ENCODE measurements at places on chromosomes 12 and 14.

DNA sequence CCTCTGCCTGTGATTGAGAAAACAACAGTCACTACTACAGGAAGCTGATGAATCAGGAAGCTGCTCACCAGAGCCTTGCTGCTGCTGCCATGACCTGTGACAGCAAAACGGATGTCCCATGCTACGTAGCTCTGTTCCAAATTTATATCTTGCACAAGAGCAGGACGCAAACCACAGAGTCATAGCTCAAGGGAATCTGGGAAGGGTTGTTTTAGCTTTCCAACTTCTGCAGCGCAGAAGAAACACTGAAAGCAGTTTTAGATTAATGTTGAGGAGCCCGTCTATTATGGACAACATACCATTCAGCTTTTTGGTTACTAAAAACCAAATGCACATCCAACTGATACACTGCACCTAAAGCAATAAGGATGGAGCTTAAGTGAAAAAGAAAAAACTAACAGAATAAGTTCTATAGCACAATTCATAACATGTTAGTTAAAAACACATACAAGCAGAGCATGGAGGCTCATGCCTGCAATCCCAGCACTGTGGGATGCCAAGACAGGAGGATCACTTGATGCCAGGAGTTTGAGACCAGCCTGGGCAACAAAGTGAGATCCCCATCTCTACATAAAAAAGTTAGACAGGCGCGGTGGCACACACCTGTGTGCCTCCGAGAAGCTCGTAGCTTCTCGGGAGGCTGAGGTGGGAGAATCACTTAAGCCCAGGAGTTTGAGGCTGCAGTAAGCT, 1.7 kb upstream of the ANKRD33 start:
- DNase-seq = peak; percentile 55

DNA sequence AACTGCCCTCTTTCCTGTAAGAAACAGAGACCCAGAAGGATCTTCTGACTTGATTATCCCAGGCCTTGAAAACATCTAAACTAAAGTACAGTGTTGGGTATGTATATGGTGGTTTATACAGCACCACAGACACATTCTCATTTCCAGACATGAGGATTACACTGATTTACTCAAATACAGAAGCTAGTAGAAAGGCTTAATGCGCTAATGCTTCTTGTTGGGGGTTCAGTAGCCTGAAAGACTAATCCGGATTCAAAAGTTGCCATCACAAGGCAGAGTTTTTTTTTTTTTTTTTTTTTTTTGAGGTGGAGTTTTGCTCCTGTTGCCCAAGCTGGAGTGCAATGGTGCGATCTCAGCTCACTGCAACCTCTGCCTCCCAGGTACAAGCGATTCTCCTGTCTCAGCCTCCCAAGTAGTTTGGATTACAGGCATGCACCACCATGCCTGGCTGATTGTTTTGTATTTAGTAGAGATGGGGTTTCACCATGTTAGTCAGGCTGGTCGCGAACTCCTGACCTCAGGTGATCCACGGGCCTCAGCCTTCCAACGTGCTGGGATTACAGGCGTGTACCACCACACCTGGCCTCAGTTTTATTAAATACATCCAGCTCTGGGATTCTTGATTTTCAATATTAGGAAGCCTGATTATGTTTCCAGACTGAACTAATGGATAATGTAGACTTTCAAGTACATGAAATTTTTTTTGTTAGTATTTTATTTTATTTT, 46.3 kb upstream of the HECTD1 start:
- DNase-seq = no peak

DNA sequence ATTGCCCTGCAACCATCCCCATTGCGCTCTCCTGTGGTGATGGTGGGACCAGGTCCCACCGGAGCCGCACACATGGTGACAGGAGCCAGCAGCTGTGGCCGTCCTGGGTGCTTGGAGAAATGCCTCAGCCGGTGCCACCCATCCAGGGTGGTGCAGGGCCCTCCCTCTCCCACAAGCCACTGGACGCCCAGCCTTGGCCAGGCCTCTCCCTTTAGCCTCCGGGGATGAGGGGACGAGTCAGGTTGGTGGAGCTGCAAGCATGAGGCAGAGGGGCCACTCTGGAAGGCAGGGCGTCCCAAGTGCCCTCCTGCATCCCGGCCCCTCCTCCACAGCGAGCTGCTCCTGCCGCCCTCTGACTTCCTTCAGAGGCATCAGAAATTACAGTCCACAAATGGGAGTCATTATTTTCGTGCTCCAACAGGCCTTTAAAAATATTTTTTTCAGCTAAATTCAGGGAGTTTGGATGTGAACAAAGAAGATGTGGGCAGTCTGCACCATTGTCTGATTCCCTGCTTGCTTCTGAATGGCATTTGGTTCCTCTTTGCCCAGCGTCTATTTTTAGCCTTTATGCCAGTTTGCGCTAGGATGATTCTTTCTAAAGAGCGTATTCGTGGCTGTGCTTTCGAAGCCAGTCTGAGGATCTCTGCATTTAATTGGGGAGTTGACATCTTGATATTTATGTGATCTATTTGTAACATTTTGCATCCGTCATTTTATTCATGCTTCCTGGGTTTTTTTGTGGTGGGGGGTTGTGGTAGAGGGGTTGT, 189.4 kb downstream of the ADGRD1 start:
- no peak for DNase-seq

DNA sequence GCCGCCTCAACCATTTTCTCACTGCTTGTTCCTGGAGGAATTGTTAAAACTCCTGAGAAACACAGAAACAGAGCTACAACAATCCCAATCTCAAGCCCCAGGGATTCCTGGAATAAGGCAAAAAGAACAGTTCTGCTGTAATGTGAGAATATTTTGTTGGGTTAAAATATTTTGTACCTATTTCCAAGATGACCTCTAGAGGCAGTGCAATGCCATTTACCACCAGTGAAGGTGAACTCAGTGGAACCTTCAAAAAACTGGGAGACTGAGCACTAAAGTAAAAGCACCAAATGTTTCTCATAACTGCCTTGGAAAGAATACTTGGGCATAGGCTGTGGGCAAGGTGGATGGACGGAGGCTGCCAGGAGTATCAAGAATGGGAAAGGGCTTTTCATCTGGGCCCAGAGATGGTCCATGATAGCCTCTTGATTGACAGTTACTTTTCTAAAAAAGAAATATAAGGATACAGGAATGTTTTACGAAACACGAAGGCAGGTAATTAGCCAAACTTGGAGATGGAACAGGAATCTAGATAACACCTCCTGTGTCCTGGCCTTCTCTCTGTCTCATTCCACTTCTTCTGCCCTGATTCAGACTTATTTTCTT, 334.0 kb upstream of the FLRT2 start:
- DNase-seq = no peak

GRCh38 chr14:64509036-64509435, 4.5 kb downstream of the ZBTB1 start:
- no peak for DNase-seq

DNA sequence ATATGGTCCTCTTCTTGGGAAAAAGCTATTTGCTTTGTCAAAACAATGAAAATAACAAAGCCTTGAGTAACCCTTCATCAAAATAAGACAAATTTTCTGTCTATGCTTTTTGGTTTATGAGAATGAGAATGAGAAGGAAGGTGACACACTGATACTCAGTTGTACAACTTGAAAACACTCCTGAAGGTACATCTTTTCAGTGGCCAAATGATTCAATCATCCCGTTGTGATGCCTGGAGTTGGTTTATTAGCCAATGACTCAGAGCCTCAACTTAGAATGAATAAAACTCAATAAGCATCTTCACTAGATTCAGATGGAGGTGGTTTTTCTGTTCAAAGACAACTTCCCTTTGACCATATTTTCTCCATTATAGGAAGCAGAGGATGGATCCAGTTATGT, 7.8 kb upstream of the CALM1 start:
- no peak for DNase-seq

DNA sequence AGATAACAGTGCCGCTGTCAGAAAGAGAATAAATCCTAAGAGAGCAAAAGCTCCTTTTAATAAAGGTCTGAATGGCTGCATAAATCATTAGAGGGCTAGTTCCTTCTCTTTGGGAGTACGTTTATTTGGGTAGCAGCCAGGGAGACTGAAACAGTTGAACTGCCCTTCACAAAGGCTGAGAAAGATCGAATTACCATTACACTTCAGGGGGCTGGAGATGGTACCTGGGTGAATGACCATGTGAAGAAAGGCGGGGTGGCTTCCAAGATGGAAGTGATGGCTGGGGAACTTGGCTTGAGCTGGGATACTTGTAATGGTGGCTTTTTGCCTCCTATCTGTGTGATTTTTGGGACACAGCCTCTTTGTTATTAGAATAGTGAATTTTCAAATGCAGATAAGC, 1.7 kb upstream of the FGD4 start:
- DNase-seq = no peak

- no peak for DNase-seq
These were observed 12.5 kb downstream of the PACS2 start for GRCh38 chr14:105326891-105327694.

GRCh38 chr12:124734224-124734788, 129.4 kb downstream of the SCARB1 start:
- no peak for DNase-seq

- DNase-seq = no peak
These were observed 163.3 kb downstream of the ETV6 start for GRCh38 chr12:11812586-11813437.

GRCh38 chr12:132600048-132601032, 10.0 kb downstream of the LRCOL1 start:
- DNase-seq = peak; percentile 61

GRCh38 chr14:82180139-82180538, 646.5 kb upstream of the SEL1L start:
- DNase-seq = no peak

DNA sequence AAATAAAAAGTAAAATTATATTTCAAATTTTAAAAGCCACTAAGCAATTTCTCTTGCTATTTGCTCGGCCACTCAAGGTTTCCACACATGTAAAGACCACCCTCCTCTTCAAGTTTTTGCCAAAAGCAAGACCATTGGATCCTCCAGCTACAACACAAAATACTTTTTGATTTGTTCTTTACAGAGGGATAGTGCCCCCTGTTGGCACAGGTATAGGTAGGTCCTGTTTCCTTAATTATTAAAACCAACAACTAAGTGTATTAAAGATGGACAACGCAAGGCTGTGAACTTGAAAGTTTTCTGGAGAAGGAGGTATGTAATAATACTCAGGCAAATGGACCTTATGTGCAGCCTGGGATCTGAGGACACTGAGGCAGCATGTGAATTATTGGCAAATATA, 23.8 kb downstream of the ATP6V1D start:
- no peak for DNase-seq

DNA sequence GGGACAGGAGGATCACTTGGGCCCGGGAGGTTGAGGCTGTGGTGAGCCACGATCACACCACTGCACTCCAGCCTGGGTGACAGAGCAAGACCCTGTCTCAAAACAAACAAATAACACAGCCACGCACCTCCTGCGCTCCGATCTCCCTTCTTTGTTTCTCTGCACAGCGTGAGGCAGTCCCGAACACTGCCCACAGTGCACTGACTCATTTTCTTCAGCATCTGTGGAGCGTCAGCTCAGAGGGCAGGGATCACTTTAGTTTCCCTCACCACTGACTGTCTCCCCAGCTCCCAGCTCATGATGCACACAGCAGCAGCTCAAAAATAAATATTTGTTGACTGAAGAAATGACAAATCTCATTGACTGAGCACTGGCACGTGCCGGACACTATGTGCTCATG, 883 bp upstream of the MYL2 start:
- no peak for DNase-seq

DNA sequence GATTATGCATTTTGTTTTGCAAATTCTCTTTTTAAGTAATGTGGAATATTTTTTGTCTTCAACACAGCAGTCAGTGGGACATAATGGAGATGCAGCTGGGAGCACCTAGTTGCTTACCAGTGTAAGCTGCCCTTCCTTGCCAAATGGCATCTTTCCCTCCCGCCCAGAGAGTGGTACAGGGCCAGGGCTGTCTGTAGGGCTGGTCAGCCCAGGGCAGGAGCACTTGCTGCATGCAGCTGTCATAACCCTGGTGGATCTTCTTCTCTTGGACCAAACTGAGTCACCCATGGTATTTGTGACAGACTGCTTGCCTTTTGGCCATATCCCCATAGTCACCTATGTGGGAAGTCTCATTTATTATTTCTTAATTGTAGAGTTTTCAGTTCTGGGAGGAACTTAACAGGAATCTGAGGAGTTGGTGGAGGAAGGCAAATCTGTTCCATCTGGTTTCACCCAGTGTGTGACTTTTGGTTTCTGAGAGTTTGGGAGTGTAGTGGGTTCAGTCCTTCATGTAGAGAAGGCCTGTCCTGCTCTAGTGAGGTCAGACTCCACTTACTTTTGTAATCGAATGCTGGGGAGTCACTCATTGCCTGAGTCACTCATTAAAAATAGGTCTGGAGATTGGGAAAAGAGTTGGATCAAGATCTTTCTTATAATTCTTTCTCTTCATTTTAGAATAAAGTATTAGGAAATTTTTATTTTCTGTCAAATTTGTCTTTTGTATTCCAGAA, 62.0 kb upstream of the ASPG start:
- DNase-seq = no peak

GRCh38 chr14:69013943-69014782, 35.1 kb upstream of the ACTN1 start:
- DNase-seq = no peak

DNA sequence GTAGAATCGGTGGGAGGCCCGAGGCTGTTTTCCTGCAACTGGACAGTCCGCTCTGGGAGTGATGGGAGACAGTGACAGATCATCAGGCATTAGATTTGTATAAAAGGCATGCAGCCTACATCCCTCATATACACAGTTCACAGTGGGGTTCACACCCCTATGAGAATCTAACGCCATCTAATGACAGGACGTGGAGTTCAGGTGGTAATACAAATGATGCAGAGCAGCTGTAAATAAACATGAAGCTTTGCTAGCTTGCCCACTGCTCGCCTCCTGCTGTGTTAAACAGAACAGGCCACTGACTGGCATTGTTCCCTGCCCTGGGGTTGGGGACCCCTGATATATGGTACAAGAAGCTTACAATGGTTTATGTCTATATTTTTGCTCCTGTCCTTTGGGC, 179.0 kb downstream of the LRFN5 start:
- DNase-seq = no peak

DNA sequence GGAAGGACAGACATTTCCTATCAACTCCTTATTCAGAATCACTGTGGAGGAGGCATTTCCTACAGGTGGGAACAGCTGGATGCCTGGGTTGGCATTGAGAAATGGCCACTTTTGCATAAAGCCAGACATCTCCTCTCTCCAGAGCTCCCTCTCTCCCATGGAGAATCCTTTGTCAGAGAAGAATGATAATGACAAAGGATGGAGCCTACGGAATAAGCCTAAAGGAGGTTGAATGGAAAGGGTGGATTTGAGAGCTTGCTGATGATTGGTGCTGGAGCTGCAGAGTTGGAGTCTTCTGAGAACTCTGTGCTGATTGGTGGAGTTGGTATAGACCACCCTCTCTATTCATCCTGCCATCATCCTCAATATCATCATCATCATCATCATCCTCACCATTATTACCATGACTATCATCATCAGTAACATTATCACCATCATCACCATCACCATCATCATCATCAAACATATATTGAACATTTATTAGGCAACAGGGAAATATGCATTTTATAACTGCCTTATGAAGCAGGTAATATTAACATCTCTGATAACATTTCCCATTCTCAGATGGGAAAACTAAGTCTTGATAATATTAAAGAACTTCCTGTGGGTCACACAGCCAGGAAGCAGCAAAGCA, 89.2 kb upstream of the HSPB8 start:
- no peak for DNase-seq

Data from activated T-cell treated with anti-CD3 and anti-CD28 coated beads, Interleukin-2, amount 50 U/mL, for 48 hours (primary cell).